Natural killer cell (primary cell): ENCODE measurements at places on chromosomes 12 and 14.

DNA sequence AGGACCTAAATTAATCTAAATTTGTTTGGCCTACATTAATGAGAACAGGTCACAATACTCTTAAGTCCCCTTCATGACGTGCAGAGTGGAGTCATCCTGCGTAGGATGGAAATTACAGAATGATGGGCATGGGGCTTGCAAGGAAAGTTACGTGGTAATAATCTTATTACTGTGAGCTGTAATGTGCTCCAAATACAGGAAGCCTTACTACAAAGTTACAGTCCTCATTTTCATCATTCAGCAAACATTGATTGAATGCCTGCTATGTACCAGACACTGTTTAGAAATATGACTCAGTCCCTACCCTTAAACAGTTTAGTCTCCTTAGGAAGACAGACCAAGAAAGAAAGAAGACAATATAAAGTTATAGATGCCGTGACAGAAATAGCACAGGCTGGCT lies 9.4 kb downstream of the HIGD1C start:
- DNase-seq, result no peak

- DNase-seq, result no peak
Measured at GRCh38 chr12:83622205-83622604, 935.5 kb downstream of the TMTC2 start.

GRCh38 chr12:62098132-62098531 lies 162.1 kb upstream of the USP15 start:
- no peak for DNase-seq

DNA sequence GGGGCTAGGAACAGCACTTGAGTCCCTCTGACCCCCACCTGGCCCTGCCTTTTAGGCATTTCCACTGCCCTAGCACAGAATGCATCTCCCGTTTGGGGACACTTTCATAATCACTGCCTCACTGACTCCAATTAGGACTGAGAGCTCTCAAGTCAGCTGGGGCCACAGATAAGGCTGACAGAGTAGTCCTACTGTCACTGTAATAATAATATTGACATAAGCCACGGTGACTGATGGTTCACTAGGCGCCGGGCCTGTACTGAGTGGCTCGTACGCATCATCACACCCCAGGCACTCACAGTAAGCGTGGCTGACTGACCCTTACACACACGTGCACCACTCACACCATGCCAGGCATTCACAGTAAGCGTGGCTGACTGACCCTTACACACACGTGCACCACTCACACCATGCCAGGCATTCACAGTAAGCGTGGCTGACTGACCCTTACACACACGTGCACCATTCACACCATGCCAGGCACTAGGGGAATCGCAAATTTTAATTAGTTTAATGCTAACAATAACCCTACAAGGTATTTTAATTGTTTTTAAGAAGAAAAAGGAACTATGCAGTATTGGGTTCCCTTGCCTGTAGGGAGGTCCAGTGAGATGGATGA lies 87.7 kb downstream of the CHGA start:
- no peak for DNase-seq

DNA sequence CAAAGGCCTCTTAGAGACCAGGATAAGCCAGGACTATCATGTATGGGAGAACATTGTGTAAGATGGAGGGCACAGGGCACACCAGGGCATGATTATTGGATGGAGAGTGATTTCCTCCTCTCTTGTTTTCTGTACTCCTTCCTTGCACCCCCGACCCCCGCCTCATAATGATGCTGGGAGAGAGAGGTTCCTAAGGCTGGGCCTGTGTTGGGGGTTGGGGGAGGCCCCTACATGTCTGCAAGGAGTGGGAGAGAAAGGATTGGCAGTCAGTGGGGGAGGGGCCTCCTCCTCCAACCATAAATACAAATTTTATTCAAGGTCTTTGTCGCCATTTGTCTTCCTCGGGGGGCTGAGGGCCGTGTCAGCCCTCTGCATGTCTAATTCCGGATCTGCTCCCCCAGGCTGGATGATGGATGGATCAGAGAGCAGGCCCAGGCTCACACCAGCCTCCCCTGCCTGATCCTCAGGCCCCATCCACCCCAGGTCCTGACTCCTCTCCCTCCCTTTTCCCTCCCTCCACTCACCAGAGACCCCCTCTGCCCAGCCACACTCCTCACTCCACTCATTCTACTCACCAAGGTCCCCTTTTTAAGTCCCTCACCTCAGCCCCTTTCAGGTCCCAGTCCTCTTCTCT lies 2.0 kb upstream of the C1QL4 start:
- no peak for DNase-seq

- DNase-seq, result no peak
Measured at GRCh38 chr12:663293-663871, at the start of gene NINJ2. Gene NINJ2, minus strand, starts transcription at chr12:663445. Its CDS starts 85 bp downstream, at chr12:663360.

DNA sequence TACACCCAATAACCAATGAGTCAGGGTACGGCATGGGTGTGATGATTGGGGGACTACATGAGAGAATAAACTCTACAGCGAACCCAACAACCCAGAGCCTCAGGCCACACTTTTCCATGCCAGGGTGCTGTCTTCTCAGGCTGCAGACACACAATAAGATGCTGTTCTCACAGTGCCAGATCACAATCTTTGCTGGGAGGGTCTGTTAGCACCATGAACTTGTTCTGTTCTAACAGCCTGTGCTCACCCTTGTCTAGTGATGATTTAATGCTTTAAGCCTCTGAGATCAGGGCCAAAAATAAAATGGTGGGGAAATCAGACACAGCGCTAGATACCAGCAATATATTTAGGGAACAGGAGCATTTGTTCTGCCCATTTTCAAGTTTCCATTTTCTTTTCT lies 621.9 kb upstream of the TBX3 start:
- DNase-seq, result no peak

DNA sequence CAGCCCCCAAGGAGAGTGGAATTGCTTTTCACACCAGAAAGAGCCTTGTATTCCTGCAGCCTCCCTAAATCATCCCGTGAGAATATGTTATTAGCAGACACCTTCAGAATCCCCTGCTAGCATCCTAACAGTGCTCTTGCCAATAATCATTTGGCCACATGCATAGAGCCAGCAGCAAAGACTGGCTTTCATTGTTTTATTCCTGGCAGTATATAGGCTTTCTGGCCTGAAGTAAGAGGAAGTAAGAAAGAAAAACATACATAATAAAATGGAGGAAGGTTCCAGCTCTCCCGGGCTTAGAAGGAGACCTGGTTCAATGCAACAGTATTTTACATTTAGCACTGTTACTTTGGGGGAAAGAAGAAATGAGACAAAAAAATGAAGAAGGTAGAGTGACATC lies 176.7 kb upstream of the ATF7IP start:
- no peak for DNase-seq

DNA sequence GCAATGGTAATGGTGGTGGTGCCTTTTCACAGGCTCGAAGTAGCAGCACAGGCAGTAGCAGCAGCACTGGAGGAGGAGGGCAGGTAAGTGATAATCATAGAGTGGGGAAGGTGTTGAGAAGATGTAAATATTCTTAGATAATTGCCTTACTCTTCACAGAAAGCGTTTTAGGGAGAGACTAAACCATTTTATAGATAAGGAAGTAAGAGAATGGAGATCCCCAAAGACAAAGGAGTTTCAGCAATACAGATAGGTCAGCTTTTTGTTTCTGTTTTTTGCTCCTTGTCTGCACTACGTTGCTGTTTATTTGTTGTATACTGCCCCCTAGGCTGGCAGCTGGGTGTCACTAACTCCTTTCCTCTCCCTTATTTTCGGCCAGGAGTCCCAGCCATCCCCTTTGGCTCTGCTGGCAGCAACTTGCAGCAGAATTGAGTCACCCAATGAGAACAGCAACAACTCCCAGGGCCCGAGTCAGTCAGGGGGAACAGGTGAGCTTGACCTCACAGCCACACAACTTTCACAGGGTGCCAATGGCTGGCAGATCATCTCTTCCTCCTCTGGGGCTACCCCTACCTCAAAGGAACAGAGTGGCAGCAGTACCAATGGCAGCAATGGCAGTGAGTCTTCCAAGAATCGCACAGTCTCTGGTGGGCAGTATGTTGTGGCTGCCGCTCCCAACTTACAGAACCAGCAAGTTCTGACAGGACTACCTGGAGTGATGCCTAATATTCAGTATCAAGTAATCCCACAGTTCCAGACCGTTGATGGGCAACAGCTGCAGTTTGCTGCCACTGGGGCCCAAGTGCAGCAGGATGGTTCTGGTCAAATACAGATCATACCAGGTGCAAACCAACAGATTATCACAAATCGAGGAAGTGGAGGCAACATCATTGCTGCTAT lies 2.0 kb downstream of the SP1 start:
- peak; percentile 77 for DNase-seq

- DNase-seq, result no peak
Measured at GRCh38 chr14:58783792-58784511, 146.2 kb downstream of the DACT1 start.

- no peak for DNase-seq
Measured at GRCh38 chr14:34461334-34462131, 507 bp downstream of the SPTSSA start.
